AG08396 (cell line): ENCODE measurements at places on chromosomes 2 and 18.
A peak's percentile ranks its signal among the peaks of the same experiment; 100 is the strongest.

DNA sequence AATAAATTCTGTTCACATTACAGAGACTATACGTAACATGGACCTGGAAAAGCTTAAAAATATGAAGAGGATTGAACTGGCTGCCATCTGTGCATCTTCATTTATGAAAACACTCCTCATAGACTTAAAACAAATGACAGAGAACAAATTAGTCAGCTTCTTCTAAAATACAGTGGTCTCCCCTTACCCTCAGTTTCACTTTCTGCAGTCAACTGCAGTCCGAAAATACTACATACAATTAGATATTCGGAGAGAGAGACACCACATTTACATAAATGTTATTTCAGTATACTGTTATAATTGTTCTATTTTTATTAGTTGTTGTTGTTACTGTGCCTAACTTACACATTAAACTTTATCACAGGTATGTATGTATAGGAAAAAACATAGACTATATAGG, 6.5 kb downstream of the RNF103 start:
- no peak for DNase-seq

GRCh38 chr2:23008951-23009350, 376.0 kb upstream of the KLHL29 start:
- DNase-seq: no peak

- no peak for DNase-seq
Observed at GRCh38 chr2:228542277-228542676, 360.8 kb upstream of the SPHKAP start.

- DNase-seq: no peak
Observed at GRCh38 chr2:113675875-113676274, 48.8 kb downstream of the RABL2A start.

- DNase-seq: peak; percentile 56
Observed at GRCh38 chr2:202032846-202033316, 774 bp upstream of the FZD7 start.

- no peak for DNase-seq
Observed at GRCh38 chr2:28702878-28703277, 48.8 kb upstream of the PPP1CB start.

DNA sequence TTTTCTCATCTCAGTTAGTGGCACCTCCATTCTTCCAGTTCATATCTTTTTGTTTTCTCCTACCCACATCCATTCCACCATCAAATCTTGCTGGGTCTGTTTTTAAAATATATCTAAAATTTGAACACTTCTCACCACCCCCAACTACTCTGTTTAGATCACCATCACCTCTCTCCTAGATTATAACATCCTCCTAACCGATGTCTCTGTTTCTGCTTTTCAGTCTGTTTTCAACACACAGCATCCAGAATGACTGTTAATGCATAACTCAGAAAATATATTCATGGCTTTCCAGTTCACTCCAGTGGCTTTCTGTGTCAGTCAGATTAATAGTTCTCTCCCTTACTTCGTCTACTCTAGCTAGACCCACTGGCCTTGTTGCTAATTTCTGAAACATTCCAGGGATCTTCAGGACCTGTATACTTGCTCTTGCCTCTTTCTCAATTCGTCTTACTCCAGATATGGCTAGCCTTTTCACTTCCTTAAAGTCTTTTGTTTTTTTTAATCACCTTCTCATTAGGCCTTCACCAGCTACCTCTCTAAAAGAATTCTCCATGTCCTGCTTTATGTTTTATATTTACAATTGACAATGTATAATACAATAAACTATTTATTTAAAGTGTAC, 105.3 kb downstream of the COMMD1 start:
- DNase-seq: no peak
